ENCODE measurements at places on chromosomes 5 and 9.
A peak's percentile ranks its signal among the peaks of the same experiment; 100 is the strongest.

- no peak for DNase-seq
Measured at GRCh38 chr5:176955895-176956294, 50.7 kb downstream of the UIMC1 start.

DNA sequence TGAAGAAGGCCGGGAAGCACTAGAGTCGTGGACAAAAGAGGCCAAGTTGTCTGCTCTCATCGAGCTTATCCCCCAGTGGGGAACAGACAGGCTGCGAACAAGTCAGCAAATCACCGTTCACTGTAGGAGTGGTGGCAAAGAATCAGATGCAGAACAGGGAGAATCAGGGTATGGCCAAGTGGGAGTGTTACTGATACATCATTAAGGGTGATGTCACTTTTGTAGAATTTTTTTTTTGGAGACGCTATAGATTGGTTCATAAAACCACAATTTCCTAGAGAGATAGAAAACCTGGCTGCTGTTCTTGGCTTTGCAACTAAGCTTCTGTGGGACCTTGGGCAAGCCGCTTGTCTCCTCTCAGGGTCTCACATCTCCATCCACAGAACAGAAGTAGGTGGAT, 21.3 kb downstream of the SPRY4 start:
- DNase-seq = no peak

- DNase-seq = no peak
Measured at GRCh38 chr5:6553972-6554371, 78.9 kb downstream of the NSUN2 start.

DNA sequence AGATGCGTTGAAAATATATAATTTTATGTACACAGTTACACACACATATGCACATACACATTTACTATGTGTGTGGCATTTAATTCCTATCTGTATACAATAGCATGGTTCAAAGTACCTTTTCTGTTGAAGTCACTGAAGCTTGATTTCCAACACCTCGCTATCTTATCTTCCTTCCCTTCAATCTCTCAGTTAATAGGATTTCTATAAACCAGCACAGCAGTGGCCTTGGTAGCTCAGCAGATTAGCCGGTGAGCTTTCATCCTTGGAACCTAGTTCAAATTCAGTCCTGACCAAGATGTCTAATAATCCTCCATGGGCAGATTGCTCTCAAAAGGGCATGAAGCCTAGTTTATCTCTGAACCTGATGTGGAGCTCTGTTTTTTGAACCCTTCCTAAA, 2389.5 kb downstream of the MAT2B start:
- DNase-seq = no peak

- DNase-seq = peak; percentile 81
Measured at GRCh38 chr5:179806250-179807048, at the start of gene MGAT4B. Gene MGAT4B, minus strand, starts transcription at chr5:179806866. Its CDS starts 283 bp downstream, at chr5:179806583.

- DNase-seq = no peak
Measured at GRCh38 chr9:121071370-121071755, 3.4 kb upstream of the CNTRL start.

DNA sequence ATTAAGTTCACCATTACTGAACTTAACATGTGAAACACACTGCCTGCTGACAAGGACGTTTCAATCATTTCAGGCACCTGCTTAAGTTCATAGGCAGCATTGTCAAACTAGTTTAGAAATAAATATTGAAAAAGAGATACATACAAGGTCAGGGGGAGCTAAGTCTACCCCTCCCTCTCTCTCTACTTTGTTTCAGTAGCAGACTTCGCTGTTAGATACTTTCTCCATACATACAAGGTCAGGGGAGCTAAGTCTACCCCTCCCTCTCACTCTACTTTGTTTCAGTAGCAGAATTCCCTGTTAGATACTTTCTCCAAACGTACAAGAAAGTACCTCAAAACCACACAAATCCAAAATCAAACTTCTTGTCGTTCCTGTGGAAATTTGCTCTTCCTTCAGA, 387.4 kb upstream of the PDE4D start:
- DNase-seq = no peak

DNA sequence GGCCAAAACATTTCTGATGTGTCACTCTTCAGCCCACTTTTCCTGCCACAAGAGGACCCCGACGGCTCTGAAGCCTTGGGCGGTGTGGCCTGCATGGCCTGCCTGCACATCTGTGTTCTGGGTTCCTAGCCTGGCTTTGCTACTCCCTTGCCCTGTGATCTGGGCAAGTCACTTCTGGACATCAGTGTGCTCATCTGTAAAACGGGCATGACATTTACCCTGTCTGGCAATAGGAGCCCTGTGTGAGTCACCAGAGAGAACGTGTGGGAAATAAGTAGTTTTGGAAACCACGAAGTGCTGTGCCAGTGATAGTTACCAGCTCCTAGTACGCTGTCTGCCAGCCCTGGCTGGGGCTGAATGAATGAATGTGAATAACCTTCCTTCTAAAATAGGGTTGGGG, 90.8 kb downstream of the MACROH2A1 start:
- DNase-seq = peak; percentile 66

DNA sequence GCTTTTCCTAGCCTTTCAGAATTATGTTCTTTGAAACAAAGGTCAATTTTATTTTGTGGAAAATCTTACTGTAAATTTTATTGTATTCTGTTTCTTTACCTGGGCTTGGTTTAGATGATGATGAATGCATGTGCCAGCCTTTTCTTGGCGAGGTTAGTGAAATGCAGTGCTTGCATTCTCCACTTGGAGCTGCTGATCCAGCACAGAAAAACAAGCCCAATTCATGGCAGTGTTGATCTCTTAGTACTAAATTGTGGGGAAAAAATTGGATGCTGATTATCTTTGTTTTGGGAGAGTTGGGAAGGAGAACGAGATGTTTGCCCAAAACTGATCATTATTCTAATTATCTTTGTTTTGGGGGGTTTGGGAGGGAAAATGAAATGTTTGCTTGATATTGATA, 3.7 kb downstream of the HABP4 start:
- peak; percentile 48 for DNase-seq

DNA sequence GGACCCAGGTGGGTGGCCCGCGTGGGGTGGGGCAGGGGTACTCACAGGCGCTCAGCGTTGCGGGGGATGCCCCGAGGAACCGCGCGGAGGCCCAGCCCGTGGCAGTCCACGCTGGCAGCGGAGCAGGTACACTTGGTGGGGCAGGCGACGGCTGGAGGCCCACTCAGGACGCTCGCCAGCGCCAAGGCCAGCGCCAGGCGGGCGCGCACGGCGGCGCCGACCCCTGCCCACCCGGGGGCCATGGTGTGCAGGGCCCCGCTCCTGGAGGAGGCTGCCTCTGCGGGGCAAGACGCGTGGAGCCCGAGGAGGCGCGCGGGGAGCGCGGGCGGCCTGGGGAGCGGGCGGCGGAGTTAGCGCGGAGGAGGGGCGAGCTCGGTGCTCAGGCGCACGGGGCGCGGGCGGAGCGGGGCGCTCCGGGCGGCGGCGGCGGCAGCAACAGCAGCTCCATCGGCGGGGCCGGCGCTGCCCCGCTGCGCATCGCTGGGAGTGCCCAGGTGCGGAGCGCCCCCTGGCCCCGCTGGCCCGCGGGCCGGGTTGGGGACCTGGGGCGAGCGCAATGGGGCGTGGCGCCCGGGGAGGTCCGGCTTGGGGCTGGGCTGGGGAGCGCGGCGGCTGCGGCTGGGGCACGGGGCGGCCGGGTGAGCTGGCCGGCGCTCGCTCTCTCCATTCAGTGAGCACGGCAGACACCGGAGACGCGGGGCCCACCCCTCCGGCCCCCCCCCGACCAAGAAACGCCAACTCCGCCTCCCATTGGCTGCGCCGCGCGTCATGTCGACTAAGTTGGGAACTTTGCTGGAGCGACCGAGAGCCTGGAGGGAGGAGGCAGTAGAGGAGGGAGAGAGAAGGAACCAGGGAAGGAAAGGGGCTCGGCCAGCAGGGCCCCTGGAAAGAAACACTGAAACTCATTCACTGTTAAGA, at the start of gene SLIT3:
TSS of gene SLIT3 (minus strand) at position 672 of the 918 bp plus-strand sequence. CDS start at position 242, 430 bp downstream.
- no peak for DNase-seq

GRCh38 chr9:37936965-37937364, 33.0 kb upstream of the SLC25A51 start:
- peak; percentile 66 for DNase-seq

GRCh38 chr5:142046191-142046590, 33.4 kb upstream of the GNPDA1 start:
- DNase-seq = no peak

DNA sequence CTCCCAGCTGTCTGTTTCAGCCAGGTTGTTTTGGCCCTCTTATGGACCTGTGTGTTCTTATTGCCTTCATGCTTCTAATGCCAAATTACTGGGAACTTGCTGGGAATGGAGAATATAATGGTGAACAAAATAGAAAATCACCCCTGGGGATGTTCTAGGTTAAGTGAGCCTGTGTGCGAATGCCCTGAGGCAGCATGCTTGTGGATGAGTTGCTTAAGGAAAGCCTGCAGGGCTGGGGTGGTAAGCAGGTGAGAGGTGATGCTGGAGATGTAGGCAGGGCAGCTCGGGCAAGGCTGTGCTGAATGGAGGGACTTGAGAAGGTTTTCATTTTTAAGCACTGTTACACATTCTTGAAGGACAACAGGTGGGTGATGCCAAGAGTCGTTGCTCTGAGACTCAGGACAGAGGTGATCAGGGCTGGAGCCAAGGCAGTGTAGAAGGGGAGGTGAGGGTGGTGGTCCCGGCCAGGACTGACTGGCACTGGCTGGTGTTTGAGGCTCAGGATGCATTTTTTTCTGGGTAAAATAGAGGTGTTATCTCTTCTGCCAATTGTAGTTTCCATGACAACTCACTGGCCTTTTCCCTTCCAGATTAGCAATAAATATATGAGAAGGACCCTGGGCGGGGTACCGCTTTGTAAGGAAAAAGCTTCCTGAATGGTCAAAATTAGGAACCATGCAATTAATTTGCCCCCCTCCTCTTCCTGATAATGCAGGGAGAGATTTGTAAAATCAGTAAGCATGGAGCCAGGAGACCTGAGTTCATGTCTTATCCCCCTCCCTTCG, 342.8 kb downstream of the ICE1 start:
- DNase-seq = no peak

- peak; percentile 50 for DNase-seq
Measured at GRCh38 chr5:72468024-72468423, 39.2 kb downstream of the ZNF366 start.

- no peak for DNase-seq
Measured at GRCh38 chr5:127602896-127603844, 45.7 kb upstream of the CTXN3 start.

DNA sequence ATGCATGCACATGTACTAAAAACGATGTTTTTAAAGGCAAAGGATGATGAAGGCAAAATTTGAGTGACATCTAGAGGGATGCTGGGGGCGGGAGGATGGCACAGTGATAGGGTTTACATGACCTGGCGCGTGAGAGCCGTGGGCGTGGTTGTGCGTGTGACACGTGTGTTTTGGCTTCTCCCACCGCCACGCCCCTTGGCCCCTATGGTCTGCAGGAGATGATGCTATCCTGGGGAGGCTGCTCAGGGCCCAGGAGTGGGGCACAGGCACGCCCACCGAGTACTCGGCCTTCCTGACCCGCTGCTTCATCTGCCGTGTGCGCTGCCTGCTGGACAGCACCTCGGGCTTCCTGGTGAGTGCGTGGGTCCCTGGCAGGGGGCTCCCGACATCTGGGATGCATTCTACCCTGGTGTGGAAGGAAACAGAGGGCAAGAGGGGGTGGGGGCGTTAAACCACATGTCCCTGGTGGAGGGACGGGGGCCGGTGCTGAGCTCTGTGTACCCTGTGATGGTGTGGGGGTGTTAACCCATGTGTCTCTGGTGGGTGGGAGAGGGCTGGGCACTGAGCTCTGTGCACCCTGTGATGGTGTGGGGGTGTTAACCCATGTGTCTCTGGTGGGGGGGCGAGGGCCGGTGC, 19.2 kb upstream of the EXOC3 start:
- DNase-seq = no peak

DNA sequence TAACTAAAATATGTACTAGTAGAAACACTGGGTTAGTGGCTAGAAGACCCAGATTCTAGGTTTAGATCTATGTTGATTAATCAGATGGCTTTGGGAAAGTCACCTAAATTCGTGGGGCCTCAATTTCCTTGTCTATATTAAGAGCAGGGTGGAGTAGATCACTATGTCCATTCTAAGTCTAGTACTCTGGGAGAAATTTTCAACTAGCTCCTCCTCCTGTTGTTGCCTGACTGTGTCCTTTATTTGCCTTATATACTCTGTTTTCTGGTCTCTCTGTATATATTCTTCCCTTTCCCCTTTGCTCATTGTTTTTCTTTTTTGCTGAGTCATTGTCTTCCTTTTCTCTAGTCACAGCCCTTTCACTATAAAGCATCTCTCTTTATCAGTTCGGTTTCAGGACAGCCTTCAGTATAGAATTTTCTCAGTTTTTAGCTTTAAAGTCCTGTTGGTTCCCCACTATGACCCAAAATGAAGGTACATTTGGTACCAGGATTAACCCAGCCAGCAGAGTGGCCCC, 44.5 kb upstream of the CDH6 start:
- DNase-seq = no peak

DNA sequence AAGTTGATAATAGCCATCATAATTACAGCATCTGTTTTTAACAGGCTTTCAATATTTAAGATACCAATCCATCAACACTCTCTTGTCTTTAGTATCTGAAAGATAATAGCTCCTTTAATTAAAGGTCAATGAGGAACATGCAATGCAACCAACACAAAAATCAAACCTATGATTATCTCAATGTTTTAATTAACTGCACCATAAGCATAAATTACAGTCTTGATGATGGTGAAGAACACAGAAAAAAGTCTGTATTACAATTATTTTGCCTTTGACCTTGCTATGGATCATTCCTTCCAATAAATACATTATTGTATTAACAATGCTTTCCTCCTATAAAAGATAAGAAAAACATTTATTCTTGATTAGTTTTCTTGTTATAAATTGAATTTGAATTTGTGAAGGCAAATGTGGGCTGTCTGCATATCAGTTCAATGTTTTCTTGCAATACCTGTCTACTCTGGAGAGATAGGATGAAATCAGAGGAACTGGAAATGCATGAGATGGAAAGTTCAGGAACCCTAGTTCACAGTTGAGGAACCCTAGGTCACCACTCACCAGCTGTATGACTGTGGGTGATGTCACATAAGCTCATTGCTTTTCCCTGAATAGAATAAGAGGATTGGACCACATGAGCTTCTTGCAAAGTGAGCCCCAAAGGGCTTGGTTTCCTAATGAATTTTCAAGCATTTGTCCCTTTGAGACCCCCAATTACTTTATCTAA, 58.5 kb upstream of the ANXA1 start:
- DNase-seq = no peak

GRCh38 chr5:9473624-9474023, 72.3 kb downstream of the SEMA5A start:
- peak; percentile 62 for DNase-seq

DNA sequence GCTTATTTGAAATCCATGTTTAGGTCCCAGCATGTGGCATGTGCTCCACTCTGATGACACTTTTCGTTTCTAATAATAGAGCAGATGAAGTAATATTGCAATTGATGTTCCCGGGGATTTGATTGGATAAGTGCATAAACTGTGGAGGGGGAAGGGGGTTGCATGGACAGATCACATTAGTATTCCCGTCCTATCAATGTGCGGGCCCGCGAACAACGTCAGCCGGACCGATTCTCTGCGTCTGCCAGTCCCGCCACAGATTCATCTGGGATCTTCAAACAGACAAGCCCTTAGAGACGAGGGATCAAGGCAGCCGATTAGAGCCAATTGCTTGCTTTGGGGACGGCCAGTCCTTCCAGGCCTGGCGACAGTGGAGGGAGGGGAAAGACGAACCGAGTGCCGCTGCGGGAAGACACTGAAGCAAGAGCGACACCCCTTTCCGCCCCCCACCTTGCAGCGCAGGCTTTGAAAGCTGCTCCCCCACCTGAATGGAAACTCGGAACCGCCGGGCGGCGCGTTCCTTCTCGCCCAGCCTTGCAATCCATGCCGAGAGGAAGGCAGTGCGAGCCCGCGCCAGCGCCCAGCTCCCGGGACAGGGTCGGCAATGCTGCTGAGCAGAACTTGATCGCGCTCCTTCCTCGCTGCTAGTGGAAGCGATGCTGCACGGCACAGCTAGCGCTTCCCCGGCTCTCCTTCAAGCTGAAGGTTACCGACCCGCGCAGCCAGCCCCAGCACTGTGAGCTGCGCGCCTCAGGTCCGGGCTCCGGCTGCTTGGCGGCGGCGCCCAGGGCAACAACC, at the start of gene RGS7BP:
TSS of gene RGS7BP (plus strand) at position 247 of the 798 bp plus-strand sequence. CDS start 610 bp downstream, outside the sequence.
- peak; percentile 1 for DNase-seq

Data from HCEC 1CT (cell line).